ENCODE measurements at places on chromosomes 1 and 21. TPM values are rescaled to one million over a fixed set of nuclear protein-coding genes. Genes with fewer than 3 reads are reported as not detected.

GRCh38 chr1:218514689-218515088 is 169.6 kb downstream of the TGFB2 start:
- no peaks in the 10 kb centered on the region for H3K27me3 ChIP-seq
- H3K36me3 ChIP-seq: peaks cover 10% of the 10 kb centered on the region
- DNase-seq: no peak
- no peak overlapping the region for H3K4me3 ChIP-seq

DNA sequence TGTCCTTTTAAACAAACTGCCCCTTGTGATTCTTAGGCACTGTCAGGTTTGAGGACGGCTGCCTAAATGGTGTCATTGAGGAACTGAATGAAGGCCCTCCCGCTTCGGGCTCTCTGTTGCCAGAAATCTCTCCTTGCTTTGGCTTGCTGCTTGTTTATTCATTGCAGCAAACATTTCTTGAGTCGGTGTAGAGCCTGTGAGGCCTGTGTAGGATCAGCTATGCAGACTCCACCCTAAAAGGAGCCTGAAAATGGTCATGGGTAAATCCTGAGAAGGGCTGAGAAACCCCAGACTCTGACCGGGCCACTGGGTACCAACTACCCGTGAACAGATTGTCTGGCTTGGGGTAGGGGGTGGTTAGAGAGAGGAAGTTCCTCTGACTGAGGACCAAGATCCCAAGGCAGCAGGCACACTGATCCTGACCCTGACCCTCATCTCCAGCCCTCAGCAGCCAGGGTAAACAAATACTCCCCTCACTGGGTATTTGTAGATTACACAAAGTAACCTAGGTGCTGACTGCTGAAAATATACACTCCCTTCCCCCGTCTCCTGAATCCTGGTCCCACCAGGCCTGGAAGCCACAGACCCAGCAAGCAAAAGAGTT is 3.1 kb downstream of the IL6R start:
- H3K4me3 ChIP-seq: no peak overlapping the region
- no peak for DNase-seq
- peaks cover 6% of the 10 kb centered on the region for H3K27me3 ChIP-seq
- H3K27ac ChIP-seq: no peak overlapping the region
- no peaks in the 10 kb centered on the region for H3K4me1 ChIP-seq

GRCh38 chr1:84365225-84366221 is 32.8 kb upstream of the DNASE2B start:
- H3K4me3 ChIP-seq: no peak overlapping the region
- no peaks in the 10 kb centered on the region for H3K36me3 ChIP-seq
- H3K4me1 ChIP-seq: no peaks in the 10 kb centered on the region
- no peak overlapping the region for H3K27ac ChIP-seq
- H3K27me3 ChIP-seq: no peaks in the 10 kb centered on the region
- DNase-seq: no peak

- peak; percentile 66 for DNase-seq
- peaks cover 10% of the 10 kb centered on the region for H3K36me3 ChIP-seq
- no peak overlapping the region for H3K27ac ChIP-seq
- H3K4me3 ChIP-seq: peak overlapping the region; percentile 84
- H3K27me3 ChIP-seq: no peaks in the 10 kb centered on the region
These were observed 510 bp upstream of the IL10RB start for GRCh38 chr21:33265664-33266049.

GRCh38 chr1:91929250-91929649 is 20.0 kb upstream of the BRDT start:
- no peaks in the 10 kb centered on the region for H3K4me1 ChIP-seq
- DNase-seq: peak; percentile 48
- H3K27me3 ChIP-seq: no peaks in the 10 kb centered on the region
- H3K27ac ChIP-seq: no peak overlapping the region

DNA sequence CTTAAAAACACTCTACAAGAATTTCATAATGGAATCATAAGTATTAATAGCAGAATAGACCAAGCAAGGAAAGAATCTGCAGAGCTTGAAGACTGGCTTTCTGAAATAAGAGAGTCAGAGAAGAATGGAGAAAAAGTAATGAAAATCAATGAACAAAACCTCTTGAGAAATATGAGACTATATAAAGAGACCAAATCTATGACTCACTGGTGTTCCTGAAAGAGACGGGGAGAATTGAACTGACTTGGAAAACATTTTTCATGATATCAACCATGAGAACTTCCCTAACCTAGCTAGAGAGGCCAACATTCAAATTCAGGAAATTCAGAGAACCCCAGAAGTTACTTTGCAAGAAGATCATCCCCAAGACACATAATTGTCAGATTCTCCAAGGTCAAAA is 85.6 kb downstream of the GDAP2 start:
- no peak overlapping the region for H3K4me3 ChIP-seq
- H3K27me3 ChIP-seq: no peaks in the 10 kb centered on the region
- no peak overlapping the region for H3K27ac ChIP-seq
- no peaks in the 10 kb centered on the region for H3K36me3 ChIP-seq
- DNase-seq: no peak
- H3K4me1 ChIP-seq: no peaks in the 10 kb centered on the region

- no peaks in the 10 kb centered on the region for H3K27me3 ChIP-seq
- H3K27ac ChIP-seq: no peak overlapping the region
- H3K4me3 ChIP-seq: no peak overlapping the region
- H3K36me3 ChIP-seq: no peaks in the 10 kb centered on the region
- no peaks in the 10 kb centered on the region for H3K4me1 ChIP-seq
These were observed 487.6 kb upstream of the CAMK1G start for GRCh38 chr1:209095627-209096595.

DNA sequence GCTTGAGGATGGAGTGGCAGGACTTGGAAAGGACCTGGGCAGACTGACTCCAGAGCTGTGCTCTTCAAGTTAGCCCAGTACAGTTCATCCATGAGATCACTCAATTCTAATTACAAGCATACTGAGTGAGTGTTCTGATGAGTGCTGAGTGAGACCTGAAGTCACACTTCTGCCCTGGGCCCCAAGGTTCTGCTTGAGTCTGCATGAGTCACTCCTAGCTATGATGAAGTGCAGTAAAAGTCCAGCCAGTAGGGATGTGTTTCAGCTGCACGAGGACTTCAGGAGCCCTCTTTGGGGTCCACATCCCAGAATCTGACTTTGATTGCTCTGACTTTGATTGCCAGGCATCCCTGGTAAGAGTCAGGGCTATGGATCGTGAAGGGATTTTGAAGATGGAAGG is 35.8 kb downstream of the PLEKHA6 start:
- no peaks in the 10 kb centered on the region for H3K4me1 ChIP-seq
- H3K27ac ChIP-seq: no peak overlapping the region
- H3K27me3 ChIP-seq: no peaks in the 10 kb centered on the region
- H3K36me3 ChIP-seq: no peaks in the 10 kb centered on the region
- no peak overlapping the region for H3K4me3 ChIP-seq

GRCh38 chr1:151133018-151133806 is 13.2 kb downstream of the SEMA6C start:
- no peak overlapping the region for H3K27ac ChIP-seq
- H3K27me3 ChIP-seq: no peaks in the 10 kb centered on the region
- peak overlapping the region; percentile 14 for H3K4me3 ChIP-seq
- DNase-seq: peak; percentile 64

GRCh38 chr1:212630158-212630900 is 21.8 kb downstream of the ATF3 start:
- peak; percentile 84 for DNase-seq
- H3K4me3 ChIP-seq: no peak overlapping the region
- H3K36me3 ChIP-seq: peaks cover 5% of the 10 kb centered on the region

- H3K4me3 ChIP-seq: peak overlapping the region; percentile 46
- DNase-seq: no peak
- no peak overlapping the region for H3K27ac ChIP-seq
- H3K36me3 ChIP-seq: peaks cover 37% of the 10 kb centered on the region
These were observed 1.7 kb downstream of the AKR1A1 start for GRCh38 chr1:45552331-45552730.

DNA sequence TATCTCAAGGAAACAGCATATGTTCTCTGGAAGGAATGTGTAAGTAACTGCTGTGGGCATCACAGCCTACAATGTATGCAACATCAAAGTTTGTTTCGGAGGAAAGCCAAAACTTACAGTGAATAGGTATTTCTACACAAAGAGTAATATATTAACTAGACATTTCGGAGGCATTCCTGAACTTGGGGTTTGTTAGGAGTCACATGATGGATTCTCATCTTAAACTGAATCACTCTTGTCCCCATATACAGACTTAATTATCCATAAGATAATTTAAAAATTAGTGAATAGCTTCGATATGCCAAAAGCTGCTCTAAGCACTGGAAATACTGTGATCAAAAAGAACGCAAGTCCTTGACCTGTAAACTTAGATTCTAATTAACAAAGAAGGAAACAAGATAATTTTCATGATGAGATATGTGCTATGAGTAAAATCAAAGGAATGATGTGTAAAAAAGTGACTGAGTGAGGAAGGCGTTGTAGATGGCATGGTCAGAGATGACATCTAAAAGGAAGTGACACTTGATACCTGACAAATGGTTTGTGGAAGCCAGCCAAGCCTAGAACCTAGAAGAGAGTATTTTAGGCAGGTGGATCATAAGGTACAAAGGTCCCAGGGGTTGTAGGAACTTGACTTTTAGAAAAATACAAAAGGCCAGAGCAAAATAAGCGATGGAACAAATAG is 273.1 kb downstream of the MRPL39 start:
- no peaks in the 10 kb centered on the region for H3K27me3 ChIP-seq
- no peak overlapping the region for H3K4me3 ChIP-seq
- peaks cover 9% of the 10 kb centered on the region for H3K4me1 ChIP-seq
- no peak for DNase-seq
- no peaks in the 10 kb centered on the region for H3K36me3 ChIP-seq
- no peak overlapping the region for H3K27ac ChIP-seq

GRCh38 chr21:35753308-35753707 is 307.0 kb downstream of the SETD4 start:
- no peak overlapping the region for H3K27ac ChIP-seq
- no peaks in the 10 kb centered on the region for H3K4me1 ChIP-seq
- DNase-seq: no peak
- no peak overlapping the region for H3K4me3 ChIP-seq

DNA sequence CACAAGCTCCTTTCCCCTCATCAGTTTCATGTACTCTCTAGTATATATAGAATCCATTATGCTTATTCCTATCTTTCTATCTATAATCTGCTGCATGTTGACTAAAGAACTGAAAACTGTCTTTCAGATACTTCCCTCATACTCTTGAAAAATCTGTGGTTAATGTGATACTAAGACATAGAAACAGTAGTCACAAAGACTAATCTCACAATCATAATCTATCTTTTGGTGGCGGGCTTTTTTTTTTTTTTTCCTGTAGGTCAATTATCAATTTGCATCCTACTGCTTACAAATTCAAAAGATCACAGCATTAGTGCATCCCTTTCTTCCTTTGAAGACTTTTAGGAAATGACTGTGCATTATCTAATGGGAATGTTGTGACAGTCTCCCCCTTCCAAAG is 4.7 kb downstream of the UBR4 start:
- H3K27me3 ChIP-seq: no peaks in the 10 kb centered on the region
- no peak overlapping the region for H3K27ac ChIP-seq
- DNase-seq: no peak

DNA sequence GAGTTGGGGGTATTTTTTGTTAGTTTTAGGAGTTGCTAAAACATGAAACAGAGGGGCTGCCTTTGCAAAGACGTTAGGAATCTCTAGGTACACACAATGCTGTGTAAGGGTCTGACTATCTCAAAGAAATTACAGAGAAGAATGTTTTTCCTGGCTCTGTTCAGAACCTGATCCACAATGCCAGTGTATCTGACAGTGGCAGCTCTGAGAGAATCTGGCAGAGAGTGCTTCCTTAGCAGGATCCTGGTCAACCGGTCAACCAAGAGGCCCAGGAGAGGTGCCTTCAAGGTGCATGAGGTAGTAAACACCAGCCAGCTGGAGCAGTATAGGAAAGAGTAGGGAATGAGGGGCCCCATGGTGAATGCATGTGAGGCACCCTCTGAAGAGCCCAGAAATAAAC is 40.9 kb upstream of the RGS1 start:
- H3K4me1 ChIP-seq: peaks cover 3% of the 10 kb centered on the region
- no peak for DNase-seq
- H3K27me3 ChIP-seq: no peaks in the 10 kb centered on the region
- no peak overlapping the region for H3K4me3 ChIP-seq
- no peak overlapping the region for H3K27ac ChIP-seq

DNA sequence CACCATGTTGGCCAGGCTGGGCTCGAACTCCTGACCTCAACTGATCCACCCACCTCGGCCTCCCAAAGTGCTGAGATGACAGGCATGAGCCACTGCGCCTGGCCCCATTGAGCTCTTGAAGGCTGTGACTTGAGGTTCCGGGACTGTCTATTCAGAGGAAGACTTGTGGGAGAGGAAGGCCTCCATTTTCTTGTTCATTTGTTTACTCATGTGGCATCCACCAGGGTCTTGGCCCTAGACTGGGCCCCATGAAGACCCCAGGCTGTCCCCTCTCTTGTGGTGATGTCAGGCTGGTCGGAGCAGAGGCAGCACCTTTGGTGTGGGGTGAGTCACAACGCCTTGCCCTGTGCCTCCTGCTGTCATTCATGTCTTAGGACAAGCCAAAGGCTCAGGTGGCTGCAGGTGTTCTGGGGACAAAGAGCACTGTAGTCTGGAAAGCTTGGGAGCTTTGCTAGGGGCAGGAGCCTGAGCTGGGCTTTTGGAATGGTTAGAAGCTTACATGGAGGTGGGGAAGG is 224.6 kb upstream of the C1orf174 start:
- no peak for DNase-seq
- H3K27me3 ChIP-seq: no peaks in the 10 kb centered on the region
- H3K27ac ChIP-seq: no peak overlapping the region
- H3K4me1 ChIP-seq: no peaks in the 10 kb centered on the region

GRCh38 chr1:155245163-155245524 is 10.1 kb downstream of the ENTREP3 start:
- peaks cover 27% of the 10 kb centered on the region for H3K36me3 ChIP-seq
- H3K4me1 ChIP-seq: no peaks in the 10 kb centered on the region
- H3K27ac ChIP-seq: peak overlapping the region; percentile 83
- DNase-seq: no peak
- peak overlapping the region; percentile 84 for H3K4me3 ChIP-seq

DNA sequence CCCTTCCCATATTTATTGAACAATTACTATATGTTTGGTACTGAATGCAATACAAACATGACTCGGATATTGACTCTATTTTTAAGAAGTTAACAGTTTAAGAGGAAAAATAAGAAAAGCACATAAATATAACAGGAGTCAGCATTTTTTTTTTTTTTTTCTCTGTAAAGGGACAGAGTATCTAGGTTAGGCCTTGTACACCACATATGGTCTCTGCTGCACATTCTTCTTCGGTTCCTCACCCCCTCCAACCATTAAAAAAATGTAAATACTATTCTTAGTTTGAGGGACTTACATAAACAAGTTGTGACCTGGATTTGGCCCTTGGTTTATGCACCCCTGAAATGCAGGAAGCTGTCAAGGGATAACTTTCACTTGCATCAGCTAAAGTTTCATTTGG is 40.4 kb downstream of the PHC2 start:
- DNase-seq: no peak
- H3K4me1 ChIP-seq: peaks cover 4% of the 10 kb centered on the region
- H3K27me3 ChIP-seq: no peaks in the 10 kb centered on the region
- no peaks in the 10 kb centered on the region for H3K36me3 ChIP-seq
- no peak overlapping the region for H3K4me3 ChIP-seq

The SPRR1B gene
- total RNA-seq: not detected

The VTCN1 gene
- total RNA-seq: 0.33 TPM

The DCST2 gene
- 0.35 TPM for total RNA-seq

Data from H9 (cell line).